Fibroblast of the aortic adventitia (primary cell): ENCODE measurements at places on chromosomes 2 and 18. TPM values are rescaled to one million over a fixed set of nuclear protein-coding genes. Genes with fewer than 3 reads are reported as not detected.

The SERPINB11 gene
- total RNA-seq, result not detected in 2 replicates

The CIAO1 gene
- total RNA-seq, result 71.8 and 183 TPM in 2 replicates

The HOXD3 gene
- total RNA-seq, result 0.09 TPM in 1 of 2 replicates, not detected in the other

The CYP26B1 gene
- total RNA-seq, result 2.5 and 8.6 TPM in 2 replicates
